ENCODE measurements at places on chromosomes 3 and 15. TPM values are rescaled to one million over a fixed set of nuclear protein-coding genes. Genes with fewer than 3 reads are reported as not detected.

DNA sequence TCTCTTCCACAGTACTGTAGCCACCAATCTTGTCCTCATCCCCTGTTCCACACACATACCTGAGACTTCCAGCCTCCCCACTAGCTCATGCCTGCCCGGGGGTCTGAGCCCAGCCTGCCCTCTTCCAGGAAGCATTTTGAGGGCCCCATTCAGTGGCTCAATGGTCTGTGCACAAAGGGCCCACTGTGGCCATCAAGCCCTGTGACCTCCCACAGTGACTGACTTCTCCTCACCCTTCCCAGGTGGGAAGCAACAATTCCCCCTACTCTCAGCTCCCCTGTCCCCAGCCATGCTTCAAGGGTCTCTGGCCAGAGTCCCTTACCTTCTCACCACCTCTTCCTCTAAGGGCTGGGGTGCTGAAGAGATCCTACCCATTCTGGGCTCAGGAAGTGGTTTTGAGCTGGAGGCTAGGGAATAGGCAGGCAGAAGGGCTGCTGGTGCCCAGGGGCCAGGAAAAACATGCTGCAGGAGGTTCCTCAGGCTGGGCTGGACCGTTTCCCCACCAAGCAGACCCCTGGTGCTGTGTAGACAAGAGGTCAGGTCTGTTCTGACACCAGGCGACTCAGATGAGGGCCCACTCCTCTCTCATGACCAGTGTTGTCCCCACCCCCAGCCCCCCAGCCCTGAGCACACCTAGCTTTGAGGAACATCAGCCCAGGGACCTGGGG is 3.0 kb upstream of the KLF15 start:
- no peak overlapping the region for H3K4me3 ChIP-seq
- no peak for DNase-seq
- H3K4me1 ChIP-seq = peaks cover 6% of the 10 kb centered on the region
- peaks cover 55% of the 10 kb centered on the region for H3K27me3 ChIP-seq

- peaks cover 8% of the 10 kb centered on the region for H3K4me1 ChIP-seq
- no peak for DNase-seq
- H3K27ac ChIP-seq = no peak overlapping the region
These were observed 3.2 kb upstream of the FLNB start for GRCh38 chr3:58004973-58005372.

DNA sequence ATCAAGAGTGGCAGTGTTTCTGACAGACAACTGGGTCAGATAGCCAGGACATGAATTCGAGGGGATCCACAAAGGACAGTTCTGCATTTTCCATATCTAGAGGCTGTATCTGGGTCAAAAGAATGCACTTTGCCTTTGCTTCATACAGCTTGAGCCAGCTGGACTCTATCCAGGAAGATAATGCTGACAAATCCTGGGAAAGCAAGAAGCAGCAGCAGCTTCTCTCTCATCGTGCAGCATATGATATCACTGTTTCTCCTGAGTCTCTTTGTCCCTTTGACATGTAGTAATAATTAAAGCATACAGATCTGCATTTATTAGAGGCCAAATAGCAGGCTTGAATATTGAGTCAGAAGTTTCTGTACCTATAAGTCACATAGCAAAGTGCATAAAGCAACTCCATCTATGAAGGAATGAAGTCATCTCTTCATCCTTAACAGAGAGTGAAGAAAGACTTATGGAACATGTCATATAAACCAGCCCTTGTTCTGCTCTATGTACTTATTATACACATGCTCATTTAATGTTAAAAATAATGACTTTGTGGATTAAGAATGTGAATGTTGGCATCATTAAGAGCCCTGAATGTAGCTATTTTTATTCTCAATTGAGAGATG is 236.8 kb upstream of the GBE1 start:
- H3K27me3 ChIP-seq = peaks cover 5% of the 10 kb centered on the region
- H3K27ac ChIP-seq = no peak overlapping the region
- DNase-seq = no peak
- no peak overlapping the region for H3K4me3 ChIP-seq
- no peaks in the 10 kb centered on the region for H3K36me3 ChIP-seq

The FILIP1L gene
- total RNA-seq = 0.48 TPM

The CMTM7 gene
- 39.8 TPM for total RNA-seq

The CCR3 gene
- total RNA-seq = not detected

- no peaks in the 10 kb centered on the region for H3K4me1 ChIP-seq
- H3K27me3 ChIP-seq = peaks cover 42% of the 10 kb centered on the region
- no peak overlapping the region for H3K27ac ChIP-seq
These were observed 83.7 kb upstream of the NEO1 start for GRCh38 chr15:72968531-72968922.

The IQCF5 gene
- not detected for total RNA-seq

DNA sequence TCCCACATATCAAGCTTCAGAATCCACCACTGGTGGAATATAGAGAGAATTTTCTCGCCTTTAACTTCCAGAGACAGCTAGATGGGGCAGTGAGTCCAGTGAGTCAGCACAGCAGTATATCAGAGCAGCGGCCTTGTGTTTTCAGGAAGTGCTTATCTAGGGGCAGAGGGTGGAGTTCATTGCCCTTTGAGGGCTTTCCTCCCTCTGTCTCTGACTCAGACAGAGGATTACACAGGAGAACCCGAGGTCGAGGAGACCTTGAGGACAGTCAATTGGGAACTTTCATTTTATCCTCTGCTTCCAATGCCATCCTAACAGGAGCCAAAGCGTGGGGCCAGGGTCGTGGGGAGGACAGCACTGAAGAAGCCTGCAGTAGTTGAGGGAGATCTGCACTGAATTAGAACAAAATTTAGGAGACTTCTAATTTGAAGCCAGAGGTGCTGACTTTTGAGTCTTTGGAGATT is 109.6 kb upstream of the UMPS start:
- peaks cover 42% of the 10 kb centered on the region for H3K4me1 ChIP-seq
- DNase-seq = peak; percentile 18
- H3K36me3 ChIP-seq = peaks cover 2% of the 10 kb centered on the region
- H3K27me3 ChIP-seq = no peaks in the 10 kb centered on the region
- no peak overlapping the region for H3K4me3 ChIP-seq
- H3K27ac ChIP-seq = peak overlapping the region; percentile 16

DNA sequence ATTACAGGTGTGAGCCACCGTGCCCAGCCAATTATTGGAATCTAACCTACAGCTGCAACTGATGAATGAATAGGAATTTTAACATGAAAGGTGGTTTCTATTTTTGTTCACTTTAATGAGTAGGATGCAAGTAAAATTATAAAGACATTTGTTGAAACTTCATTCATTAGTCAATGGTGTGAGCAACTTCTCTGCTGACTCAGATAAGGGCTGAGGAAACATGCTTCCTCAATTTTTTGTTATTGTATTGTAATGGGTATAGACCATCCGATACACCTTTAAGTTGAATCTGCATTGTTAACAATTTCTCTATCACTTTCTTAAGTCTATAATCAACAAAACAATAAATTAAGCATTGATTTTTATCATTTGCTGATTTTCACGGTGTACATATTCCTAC is 127.8 kb downstream of the STAG1 start:
- DNase-seq = no peak
- peaks cover 38% of the 10 kb centered on the region for H3K36me3 ChIP-seq
- H3K27me3 ChIP-seq = no peaks in the 10 kb centered on the region
- peaks cover 10% of the 10 kb centered on the region for H3K4me1 ChIP-seq
- H3K4me3 ChIP-seq = no peak overlapping the region
- no peak overlapping the region for H3K27ac ChIP-seq

The GRIP2 gene
- not detected for total RNA-seq

DNA sequence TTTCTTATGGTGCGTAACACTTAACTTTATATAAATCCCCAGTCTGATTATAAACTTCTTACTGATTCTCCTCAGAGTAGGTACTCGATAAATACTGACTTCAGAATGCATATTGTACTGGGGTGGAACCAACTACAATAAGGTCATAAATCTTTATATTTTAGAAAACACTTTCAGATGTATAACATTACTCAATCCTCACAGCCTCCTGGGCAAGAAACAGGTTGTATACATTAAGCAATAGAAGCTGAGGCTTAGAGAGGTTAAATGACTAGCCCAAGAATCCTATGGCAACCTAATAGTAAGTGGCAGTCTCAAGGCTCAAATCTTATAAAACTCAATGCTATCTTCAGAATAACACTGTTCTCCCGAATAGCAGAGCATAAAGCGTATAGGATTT is 9.1 kb downstream of the VPS13C start:
- no peak overlapping the region for H3K27ac ChIP-seq
- peaks cover 10% of the 10 kb centered on the region for H3K36me3 ChIP-seq
- peaks cover 39% of the 10 kb centered on the region for H3K4me1 ChIP-seq
- no peak overlapping the region for H3K4me3 ChIP-seq
- no peaks in the 10 kb centered on the region for H3K27me3 ChIP-seq

DNA sequence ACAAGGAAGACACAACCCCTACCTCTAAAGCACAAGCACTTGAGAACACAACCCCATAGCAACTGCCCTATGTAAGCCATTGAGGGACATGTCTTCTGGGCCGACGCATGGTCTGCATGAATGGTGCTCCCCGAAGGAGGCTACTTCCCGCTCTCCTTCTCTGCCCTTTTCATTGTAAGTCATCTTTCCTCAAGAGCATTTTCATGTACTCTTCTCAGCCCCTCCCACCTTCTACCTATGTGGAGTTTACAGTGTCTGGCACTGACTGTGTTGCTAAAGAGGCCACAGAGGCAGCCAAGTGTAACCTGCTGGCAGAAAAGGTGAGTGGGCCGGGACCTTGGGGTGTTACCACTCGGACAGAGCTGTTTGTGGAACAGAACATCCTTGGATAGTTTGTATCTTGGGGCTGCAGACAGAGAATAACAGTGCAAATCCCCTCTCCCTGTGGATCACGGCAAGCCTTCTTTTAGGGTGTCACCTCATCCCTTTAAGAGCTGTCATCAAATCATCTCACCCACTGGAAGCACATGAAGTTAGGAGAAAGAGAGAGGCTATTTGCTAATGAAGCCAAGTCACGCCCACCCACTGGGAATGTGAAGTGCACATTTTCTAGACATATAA is 5.6 kb downstream of the AHSG start:
- no peak overlapping the region for H3K4me3 ChIP-seq
- peaks cover 20% of the 10 kb centered on the region for H3K4me1 ChIP-seq
- no peak for DNase-seq
- H3K27ac ChIP-seq = no peak overlapping the region

GRCh38 chr3:42489937-42490227 is 12.6 kb upstream of the VIPR1 start:
- H3K4me1 ChIP-seq = no peaks in the 10 kb centered on the region
- H3K27me3 ChIP-seq = no peaks in the 10 kb centered on the region
- no peak overlapping the region for H3K27ac ChIP-seq
- H3K4me3 ChIP-seq = no peak overlapping the region
- no peak for DNase-seq

DNA sequence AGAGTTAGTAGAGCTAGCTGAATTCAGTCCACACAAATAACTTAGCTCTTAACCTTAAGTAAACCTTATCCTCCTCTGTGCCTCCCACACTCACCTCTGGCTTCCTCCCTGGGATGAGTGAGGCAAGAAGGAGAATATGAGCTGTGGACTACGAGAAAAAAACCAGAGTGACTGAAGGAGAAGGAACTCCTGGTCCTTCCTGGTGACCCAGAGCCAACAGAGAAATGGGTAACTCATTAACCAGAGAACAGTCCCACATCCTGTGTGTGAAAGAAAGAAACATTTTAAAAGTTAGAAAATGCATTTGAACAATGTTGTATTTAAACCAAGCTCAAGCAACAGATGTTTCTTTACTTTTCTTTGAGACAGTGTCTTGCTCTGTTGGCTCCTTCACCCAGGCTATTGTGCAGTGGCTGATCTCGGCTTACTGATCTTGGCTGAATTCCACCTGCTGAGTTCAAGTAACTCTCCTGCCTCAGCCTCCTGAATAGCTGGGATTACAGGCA is 27.5 kb upstream of the FAM81A start:
- DNase-seq = no peak
- H3K27ac ChIP-seq = no peak overlapping the region
- no peaks in the 10 kb centered on the region for H3K36me3 ChIP-seq

GRCh38 chr3:187742351-187743171 is 2.7 kb downstream of the BCL6 start:
- peak overlapping the region; percentile 91 for H3K4me3 ChIP-seq
- H3K36me3 ChIP-seq = peaks cover 5% of the 10 kb centered on the region
- DNase-seq = no peak
- H3K27me3 ChIP-seq = peaks cover 6% of the 10 kb centered on the region
- peaks cover 50% of the 10 kb centered on the region for H3K4me1 ChIP-seq

The RAB6B gene
- 0.08 TPM for total RNA-seq

The IFT122 gene
- total RNA-seq = 15.6 TPM

The PRR20G gene
- total RNA-seq = not detected

The PAQR9 gene
- not detected for total RNA-seq

DNA sequence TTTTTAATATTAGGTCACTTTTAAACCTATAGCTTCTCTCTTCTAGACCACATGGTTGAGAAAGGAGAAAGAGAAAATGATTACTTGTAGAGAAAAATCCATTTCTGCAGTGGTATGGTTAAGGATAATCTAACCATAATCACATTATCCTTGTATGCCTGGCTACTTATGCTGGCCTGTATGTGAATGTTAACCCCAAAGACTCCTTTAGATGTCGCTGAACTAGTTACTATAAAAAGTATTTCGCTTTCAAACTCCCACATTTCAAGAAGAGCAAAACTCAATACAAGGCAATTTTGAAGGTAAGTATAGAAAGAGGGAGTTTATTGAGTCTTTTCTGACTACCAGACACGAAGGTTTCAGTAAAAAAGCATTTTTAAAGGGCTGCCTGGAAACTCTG is 2.2 kb downstream of the KCTD6 start:
- H3K27ac ChIP-seq = no peak overlapping the region
- H3K4me3 ChIP-seq = no peak overlapping the region
- H3K36me3 ChIP-seq = peaks cover 4% of the 10 kb centered on the region
- H3K27me3 ChIP-seq = no peaks in the 10 kb centered on the region
- no peak for DNase-seq

DNA sequence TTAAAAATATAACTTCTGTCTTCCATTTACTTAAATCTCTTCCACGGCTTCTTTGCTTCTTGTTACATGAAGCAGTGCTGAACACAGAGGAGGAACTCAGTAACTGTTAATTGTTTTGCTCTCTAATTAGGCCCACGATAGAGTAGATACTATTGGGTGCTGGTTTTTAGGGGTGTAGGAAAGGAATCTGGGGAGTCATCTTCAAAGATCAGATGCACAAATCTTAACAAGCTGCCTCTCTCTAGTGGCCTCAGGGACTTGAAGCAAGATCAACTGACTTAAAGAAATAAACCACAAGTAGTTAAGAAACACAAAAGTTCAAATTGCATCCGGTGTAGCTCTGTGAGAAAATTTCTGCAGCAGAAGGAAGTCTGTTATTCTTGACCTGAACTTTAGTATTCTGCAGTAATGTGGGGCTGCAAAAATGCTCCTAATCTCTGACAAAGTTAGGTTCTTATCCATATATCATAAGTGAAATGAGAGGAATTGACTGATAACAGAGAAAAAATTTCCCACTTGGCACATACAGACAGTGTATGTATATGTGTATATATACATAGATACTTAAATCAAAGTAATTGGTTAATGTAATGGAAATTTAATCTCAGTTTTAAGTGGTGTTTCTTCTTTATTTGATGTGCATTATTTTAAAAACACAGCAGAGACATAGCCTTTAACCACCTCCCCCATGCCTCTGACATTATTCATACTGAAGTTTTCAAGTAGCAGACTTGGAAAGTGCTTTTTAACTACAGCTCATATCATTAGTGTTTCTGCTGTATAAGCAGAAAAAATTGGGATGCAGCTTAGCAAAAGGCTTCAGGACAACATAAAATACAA is 51.8 kb downstream of the CHST2 start:
- peak overlapping the region; percentile 68 for H3K4me3 ChIP-seq
- no peak for DNase-seq
- H3K36me3 ChIP-seq = peaks cover 33% of the 10 kb centered on the region
- no peaks in the 10 kb centered on the region for H3K27me3 ChIP-seq
- peak overlapping the region; percentile 99 for H3K27ac ChIP-seq
- peaks cover 67% of the 10 kb centered on the region for H3K4me1 ChIP-seq
